ENCODE measurements at places on chromosomes 4 and X. TPM values are rescaled to one million over a fixed set of nuclear protein-coding genes. Genes with fewer than 3 reads are reported as not detected.

Gene SLC25A6
- 377 TPM for polyA plus RNA-seq

Gene STATH
- polyA plus RNA-seq: not detected

DNA sequence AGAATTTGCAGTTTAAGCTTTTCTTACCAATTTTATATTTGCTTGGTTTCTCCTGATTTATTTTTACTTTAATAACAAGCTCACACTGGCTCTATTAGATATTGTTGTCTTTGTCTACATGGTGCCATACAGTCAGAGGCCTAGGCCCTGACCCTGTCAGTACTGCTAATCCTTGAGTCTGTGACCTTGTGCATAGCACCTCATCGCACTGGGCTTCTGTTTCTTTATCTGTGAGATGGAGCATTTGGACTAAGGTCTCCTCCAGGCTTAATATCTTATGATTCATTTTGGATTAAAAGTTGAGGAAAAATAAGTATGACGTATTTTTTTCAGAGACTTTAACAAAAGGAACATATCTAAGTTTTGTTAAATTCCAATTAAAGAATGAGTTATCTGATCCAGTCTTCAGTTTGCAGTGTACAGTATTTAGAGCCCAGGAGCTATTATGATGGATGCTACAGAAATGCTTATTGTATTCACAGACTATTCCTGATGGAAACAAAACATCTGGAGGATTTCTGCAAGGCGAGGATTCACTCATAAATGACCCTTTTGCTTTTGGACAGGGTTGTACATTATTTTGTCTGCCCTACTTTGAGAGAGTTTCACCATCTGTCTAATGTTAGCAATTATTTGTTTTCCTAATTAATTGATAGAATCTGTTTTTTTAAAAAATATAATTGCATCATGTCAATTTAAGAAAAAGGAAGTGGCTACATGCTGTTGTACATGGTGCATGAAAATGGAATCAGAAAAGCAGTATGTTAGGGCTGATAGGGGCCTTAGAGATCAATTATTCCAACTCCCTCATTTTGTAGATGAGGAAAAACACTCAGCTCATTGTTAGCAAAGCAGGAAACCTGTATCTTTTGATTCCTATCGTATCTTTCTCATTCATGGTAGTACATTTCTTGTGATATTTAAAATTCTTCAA, 203.6 kb downstream of the BANK1 start:
- DNase-seq: peak; percentile 67

DNA sequence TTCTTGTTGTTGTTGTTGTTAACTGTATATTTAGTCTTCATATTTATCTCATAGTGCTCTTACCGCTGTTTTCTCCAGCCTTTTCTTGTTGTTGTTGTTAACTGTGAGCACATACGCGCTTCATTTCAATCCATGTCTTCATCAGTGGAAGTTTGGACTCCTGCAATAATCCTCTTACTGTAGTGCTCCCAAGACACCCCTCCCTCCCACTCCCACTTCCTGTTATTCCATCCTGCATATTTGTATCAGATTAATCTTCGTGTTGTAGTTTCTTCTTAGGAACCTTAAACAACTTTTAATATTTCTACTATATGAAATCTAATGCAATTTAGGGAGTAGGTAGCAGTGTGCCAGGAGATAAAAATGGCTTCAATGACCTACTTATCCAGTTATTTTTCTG, 674.8 kb downstream of the RAPGEF2 start:
- DNase-seq: no peak

- DNase-seq: no peak
These were observed 38.1 kb upstream of the CLDN24 start for GRCh38 chr4:183360161-183360919.

DNA sequence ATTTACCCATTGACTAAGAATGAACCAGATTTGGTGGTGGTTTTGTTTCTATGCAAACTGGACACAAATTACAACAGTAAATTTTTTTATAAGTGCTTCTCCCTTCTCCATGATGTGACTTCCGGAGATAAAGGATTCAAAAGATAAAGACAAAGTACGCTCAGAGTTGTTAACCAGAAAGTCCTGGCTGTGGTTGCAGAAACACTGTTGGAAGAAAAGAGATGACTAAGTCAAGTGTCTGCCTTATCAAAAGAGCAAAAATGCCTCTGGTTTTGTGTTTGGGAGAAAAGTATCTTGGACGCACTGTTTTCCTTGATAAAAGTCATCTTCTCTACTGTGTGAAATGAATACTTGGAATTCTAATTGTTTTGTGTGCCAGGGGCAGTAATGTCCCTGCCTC, 213.4 kb downstream of the GC start:
- no peak for DNase-seq

- DNase-seq: no peak
These were observed 54.4 kb upstream of the HGFAC start for GRCh38 chr4:3387154-3387942.

DNA sequence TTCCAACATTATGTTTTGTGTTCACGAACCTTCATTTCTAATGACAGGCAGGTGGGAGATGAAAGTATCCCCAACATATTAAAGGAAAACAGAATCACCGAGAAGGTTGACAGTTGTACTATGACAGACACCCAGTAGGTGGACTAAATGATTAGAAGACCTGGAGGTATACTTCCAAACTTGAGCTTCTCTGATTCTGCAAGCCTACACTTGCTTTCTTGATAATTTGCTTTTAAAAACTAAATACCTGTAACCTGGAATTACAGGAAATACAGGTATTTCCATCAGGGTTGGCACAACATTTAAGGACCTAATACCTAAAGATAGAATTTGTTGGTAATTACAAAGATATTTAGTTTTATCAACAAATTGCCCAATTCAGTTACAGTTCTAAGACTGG, 43.4 kb downstream of the C4orf51 start:
- DNase-seq: no peak

DNA sequence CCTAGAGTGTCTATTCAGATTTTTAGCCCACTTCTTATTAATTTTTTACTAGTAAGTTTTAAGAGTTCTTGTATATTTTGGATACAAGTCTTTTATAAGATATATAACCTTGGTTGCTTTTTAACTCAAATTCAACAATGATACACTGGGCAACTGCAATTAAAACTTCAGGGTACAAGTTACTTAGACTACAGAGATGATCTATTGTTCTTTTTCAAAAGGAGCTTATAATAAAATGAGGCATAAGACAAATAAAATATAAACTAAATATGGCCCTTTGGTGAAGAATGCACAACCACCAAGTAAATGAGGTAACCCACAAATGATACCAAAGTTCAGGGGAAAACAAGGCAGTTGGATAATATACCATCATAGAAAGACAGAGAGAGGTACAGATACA, 37.6 kb upstream of the CXCL6 start:
- no peak for DNase-seq

DNA sequence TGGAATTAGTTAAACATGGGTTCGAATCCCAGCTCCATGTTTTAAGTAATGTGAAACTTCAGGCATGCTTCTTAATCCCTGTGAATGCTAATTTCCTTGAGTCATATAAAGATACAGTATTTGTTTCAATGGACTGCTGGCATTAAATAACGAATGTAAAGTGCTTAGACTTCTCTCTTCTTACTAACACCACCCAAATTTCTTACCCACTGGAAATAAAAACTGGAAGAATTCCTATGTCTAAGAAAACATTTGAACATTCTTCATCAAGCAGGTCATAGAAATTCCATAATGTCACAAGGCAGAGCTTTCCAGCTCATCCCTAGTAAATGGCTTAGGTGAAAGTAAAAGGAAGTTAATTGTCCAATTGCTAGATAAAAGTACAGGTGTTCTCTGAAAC, 172.5 kb downstream of the ANK2 start:
- DNase-seq: peak; percentile 13

All from muscle of back (tissue), 13 donors.